T-helper 1 cell (primary cell): ENCODE measurements at places on chromosomes 1 and 21.

- no peak for DNase-seq
Observed at GRCh38 chr1:84840346-84840745, 52.7 kb downstream of the LPAR3 start.

DNA sequence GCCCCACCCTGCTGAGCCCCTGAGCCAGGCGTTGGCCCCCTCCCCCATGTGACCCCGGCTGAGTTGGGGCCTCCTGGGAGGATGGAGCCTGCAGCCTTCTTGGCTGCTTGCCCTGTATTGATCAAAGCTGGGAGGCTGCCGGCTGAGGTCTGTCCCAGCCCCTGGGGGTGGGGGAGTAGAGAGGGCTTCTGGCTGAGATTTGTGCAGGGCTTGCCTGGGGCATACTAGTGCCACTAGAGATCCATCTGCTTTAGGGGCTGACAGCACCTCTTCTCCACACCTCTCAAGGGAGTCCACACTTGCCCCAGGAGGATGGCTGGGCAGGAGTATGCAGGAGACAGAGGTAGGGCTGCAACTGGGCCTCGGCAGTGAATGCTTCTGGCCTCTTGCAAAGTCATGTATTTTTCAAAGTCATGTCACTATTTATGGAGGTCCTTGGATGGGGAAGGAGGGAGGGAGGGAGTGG, 53.6 kb upstream of the SSBP3 start:
- no peak for DNase-seq

- DNase-seq, result no peak
Observed at GRCh38 chr1:155080312-155081228, 1.9 kb downstream of the EFNA3 start.

GRCh38 chr1:116334015-116334547, 39.0 kb upstream of the ATP1A1 start:
- DNase-seq, result no peak

DNA sequence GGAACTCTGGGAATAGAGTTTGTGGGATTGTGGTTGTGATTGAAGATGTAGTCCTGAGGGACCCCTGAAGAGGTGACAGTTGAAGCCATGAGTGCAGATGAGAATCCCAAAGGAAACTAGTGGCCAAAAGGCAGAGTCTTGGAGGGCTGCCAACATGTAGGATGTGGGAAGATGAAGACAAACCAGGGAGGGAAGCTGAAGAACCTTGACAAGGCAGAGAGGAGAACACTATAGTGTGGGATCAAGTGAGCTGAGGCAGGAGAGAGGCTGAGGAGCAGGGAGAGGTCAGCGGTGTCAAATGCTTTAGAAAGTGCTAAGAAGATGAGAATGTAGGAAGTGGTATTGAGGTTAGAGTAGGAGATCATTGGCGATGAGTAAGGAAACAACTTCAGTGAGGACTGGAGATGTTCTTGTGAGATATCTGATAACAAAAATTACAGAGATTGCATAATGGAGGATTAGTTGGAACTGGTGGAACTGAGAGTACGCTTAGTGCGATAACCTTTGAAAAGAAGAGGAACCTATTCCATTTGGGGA, 88.5 kb upstream of the VCAM1 start:
- no peak for DNase-seq

- no peak for DNase-seq
Observed at GRCh38 chr21:42215942-42216725, 2.8 kb upstream of the ABCG1 start.

GRCh38 chr1:169132512-169133227, 26.2 kb downstream of the ATP1B1 start:
- no peak for DNase-seq

DNA sequence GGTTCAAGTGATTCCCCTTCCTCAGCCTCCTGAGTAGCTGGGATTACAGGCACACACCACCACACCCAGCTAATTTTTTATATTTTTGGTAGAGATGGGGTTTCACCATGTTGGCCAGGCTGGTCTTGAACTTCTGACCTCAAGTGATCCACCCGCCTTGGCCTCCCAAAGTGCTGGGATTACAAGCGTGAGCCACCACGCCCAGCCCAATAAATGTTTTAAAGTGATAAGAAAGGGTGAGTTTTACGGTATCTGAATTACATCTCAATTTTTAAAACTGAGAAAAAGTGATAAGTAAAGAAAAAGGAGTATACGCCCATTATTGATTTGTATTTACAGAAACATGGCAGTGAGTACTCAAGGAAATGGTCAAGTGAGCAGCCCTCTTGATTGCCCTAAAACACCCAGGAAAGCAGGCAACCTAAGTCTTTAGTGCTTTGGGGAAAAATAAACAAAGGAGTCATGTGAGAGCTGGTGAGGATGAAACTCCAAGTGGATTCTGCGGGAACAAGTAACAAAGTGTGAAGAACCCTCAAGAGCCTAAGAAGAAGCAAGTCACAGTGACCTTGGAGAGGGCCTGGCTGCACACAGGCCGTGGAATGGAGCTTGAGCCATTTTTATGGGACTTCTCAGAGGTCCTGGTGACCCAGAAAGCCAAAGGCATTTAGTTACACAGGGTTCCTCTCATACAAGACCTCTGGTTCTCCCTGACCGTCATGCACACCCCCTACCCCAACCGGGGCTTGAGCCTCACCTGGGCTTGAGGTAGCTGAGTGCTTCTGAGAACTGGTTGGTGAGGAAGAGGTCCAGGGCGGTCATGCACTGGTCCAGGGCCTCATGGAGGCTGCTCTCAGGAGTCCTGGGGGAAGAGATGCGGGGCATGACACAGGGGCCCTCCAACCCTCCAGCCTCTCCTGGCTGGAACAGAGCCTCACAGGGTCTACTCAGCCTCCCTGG, 9.1 kb downstream of the TTC39A start:
- no peak for DNase-seq

DNA sequence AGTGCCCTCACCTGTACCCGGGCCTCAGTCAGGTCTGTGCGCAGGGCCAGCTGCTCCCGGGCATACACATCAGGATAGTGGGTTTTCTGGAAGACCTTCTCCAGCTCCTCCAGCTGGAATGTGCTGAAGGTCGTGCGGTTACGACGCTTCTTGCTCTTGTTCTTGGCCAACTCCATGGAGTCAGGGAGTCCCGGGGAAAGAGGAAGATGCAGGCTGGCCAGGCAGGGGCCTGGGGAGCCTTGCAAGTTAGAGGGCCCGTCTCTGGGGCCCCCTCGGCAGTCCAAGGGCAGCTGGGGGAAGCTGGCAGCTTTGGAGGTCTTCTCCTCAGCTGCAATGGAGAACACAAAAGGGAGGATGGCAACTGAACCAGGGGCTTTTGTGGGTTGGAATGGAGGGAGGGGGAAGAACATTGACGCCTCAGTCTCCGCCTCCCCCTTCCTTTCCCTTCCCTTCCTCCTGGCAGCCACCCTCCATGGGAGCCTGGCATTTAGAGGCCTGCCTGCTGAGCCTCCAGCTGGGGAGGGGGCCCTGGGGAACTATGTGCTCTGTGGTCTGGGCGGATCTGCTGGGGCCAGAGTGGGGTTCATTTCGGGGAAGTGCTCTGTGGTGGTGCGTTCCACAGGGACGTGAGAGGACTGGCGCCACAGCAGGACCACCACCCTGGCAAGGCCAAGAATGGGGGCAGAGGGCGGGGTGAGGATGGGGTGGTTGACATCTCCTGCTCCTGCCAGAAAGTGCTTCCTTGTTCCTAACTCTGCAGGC, 5.7 kb downstream of the ALX3 start:
- DNase-seq, result no peak

GRCh38 chr1:221612047-221612777, 129.7 kb downstream of the DUSP10 start:
- no peak for DNase-seq

DNA sequence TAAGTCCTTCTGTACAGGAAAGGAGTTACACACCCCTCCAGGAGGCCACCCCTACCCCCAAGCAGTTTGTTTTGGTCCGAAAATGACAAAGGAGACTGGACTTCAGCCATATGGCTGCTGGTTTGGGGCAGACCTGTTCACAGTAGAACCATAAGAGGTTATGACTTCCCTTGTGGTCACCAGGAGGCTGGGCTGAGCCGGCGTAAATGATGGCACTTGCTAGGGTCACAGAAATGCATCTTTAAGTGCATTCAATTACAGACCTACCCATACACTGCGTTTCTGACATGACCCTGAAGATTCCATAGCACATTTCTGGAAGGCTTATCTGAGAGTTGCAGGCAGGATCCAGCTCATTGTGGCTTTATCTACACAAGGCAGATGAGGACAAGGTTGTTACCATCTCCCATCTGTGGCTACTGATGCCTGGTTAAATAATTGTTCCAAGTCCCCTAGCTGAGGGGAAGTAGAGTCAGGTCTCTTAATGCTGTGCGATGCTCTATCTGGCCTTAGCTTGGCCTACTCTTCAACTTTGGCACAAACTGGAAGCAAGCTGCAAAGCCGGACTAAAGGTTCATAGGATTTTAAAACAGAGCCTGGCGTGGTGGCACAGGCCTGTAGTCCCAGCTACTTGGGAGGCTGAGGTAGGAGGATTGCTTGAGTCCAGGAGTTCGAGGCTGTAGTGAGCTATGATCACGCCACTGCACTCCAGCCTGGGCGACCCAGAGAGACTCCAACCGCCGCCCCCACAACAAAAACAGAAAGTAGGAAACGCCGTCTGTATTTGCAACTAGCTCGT, 1.7 kb upstream of the TRIM67 start:
- DNase-seq, result no peak

DNA sequence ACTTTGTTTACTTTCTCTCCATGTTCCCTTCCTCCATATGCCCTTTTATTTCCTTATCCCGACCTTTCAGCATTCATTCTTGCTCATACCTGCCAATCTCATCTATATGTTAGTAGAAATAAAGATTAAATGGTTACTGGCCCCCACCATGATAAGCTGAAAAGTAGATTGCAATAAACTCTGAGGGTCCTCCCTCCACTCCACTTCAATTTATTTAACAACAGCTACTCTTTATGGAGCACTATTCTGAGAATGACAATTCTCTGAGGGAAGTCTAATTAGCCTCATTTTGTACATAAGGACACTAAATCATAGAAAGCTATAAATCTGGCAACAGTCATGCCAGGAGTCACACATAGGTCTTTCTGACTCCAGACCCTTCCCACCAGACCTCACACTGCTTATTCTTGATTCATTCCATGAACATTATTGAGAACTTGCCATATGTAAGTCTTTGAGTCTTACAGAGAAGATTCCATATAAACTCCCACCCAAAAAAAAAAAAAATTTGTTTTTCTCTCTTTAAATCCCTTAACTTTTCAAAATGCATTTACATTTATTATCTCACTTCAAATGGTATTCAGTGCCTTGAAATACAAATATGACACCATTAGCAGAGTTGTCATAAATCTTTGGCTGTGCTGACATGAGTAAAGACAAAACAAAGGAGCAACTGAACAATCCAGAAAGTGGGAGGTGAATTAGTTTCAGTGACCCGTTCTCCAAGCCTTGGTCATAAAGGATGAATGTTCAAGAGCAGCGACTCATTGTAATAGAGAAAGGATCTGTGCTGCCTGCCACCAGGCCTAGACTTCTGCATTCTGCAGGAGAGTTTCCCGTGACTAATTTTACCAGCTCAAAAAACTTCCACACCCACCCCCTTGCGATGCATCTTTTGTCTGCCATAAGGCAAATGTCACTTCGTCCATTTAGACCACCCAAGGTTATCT, 28.5 kb downstream of the PALMD start:
- DNase-seq, result no peak

DNA sequence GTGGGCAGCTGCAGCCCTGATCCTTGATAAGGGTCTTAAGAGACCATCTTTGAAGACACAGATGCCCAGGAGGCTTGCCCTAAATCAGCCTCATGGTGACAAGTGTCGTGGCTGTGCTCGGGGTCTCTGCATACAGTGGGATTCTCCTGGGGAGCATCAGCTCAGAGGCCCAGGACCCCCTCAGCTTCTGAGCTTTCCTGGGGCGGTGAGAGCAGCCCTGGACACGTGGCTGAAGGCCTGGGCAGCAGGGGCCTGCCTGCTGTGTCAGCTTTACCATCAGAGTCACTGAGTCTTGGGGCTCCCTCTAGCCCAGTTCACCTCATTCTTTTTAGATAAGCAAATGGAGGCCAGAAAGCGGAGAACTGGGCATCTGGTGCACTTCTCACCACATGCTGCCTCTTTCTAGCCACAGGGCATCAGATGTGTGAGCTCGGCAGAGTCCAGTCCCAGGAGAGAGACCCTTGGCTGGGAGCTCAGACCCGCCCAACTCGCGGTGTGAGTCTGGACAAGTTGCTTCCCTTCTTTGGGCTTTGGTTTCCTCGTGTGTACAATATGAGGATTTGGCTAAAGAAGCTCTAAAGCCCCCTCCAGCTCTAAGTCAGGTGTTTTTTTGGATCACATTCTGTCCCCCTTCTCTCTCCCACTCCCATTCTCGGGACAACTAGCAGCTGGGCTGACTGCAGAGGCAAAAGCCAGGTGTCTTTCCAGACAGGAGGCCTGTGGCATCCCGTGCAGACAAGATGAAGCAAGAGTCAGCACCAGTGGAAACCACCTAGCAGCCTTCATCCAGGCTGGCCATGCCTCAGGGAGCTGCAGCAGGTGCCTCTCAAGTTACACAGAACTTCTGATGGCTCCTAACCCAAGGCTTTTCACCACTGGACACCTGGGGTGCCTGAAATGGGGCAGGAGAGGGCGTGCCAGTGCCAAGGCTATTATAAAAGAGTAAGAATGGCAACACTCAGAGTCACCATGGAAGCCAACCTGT, 119.1 kb downstream of the KCNN3 start:
- DNase-seq, result no peak

DNA sequence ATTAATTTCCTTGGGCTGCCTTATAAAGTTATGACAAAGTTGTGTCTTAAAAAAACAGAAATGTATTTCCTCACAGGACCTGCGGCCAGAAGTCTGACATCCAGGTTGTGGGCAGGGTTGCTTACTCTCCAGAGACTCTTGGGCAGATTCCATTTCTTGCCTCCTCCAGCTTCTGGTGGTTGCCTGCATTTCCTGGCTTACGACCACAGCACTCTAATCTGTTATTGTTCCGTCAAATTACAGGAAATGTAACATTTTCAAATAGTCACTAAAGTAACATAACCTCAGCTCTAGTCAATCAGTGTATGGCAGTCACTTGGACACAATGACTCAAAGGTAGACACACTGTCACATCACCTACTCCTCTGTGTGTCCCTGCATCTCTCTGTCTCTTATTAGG, 226.8 kb downstream of the DNAH14 start:
- no peak for DNase-seq

DNA sequence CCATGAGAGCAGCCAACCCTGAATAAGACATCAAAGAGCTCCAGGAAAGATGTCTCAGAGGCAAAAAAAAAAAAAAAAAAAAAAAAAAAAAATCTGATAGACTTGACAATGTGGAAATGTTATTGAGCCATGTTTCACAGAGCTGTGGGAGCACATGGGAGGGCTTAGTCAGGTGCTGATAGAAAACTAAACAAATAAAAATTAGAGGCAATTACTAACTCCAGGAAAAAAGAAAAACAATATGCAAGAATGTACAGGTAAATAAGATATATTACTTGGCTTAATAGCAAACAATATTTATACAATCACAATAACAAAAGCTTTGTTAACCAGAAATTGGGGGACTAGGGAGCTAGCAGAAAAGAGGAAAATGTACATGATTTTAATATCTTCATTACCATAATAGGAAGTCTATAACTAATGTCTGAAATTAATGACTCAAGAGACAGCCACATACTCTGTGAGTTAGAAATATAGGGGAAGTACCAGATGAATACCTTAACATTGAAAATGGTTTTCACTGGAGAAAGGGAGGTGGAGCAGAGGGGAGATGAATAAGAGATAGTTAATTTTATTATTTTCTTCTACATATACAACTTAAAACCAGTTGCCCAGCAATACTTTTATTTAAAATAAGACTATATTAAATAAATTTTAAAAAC, 16.9 kb upstream of the RGS16 start:
- no peak for DNase-seq

GRCh38 chr21:43188592-43189210, 19.9 kb downstream of the CRYAA start:
- DNase-seq, result no peak

- no peak for DNase-seq
Observed at GRCh38 chr1:15370781-15371520, 38.7 kb upstream of the EFHD2 start.
